Activated T-cell treated with anti-CD3 and anti-CD28 coated beads, Interleukin-2, amount 50 U/mL, for 1 hour (primary cell): ENCODE measurements at places on chromosomes 5 and 9.

DNA sequence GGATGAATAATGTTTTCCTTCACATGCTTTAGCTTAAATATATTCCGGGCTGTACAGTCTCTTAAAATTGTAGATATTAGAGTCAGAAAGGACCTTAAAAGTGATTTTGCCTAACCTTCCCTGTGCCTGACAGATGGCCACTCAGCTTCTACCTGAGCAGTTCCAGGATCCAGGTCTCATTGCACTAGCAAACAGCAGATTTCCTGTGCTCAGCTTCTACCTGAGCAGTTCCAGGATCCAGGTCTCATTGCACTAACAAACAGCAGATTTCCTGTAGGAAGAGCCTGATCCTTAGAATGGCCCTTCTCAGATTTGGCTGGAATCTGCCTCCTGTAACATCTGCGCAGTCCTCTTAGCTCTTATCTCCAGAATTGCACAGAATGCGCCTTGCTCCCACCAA lies 219.8 kb downstream of the AOPEP start:
- DNase-seq = no peak

DNA sequence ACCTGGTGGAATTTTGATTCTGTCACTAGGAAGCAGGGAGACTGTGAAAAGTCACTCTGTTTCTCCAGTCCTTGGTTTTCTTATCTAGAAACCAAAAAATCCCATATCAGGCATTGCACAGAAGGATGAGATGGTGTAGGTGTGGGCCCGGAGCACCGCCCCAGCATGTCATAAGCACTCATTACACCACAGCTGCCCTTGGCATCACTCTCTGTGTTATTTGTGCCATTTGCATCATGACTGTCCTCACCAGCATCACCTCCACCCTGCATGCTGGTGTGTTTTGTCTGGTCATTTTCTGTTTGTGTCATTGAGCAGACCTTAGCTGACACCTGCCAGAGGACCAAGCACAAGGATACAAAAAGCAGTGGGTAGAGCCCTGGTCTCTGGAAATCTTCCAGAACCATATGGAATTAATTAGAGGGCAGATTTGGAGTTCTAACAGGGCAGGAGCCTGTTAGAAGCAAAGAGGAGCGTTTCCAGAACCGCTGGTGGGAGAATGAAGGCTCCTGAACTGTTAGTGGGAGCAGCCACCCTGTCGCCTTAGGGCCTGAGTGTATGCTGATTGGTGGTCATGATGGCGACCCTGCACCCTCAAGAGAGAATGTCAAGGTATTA lies 99.3 kb downstream of the AMBP start:
- DNase-seq = no peak

DNA sequence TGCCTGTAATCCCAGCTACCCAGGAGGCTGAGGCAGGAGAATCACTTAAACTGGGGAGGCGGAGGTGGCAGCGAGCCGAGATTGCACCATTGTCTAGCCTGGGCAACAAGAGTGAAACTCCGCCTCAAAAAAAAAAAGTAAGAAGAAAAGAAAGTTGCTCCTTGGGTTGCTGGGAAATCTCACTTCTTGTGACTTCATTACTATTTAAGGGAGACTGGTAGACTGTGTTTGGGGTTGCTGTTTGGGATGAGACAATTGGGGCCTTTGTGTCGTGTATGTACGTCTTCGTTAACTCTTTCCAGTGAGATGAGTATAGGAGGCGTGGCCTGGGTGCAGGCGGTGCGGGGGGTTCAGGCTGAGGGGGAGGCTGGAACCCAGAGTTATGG lies 11.6 kb downstream of the NDST1 start:
- DNase-seq = no peak

DNA sequence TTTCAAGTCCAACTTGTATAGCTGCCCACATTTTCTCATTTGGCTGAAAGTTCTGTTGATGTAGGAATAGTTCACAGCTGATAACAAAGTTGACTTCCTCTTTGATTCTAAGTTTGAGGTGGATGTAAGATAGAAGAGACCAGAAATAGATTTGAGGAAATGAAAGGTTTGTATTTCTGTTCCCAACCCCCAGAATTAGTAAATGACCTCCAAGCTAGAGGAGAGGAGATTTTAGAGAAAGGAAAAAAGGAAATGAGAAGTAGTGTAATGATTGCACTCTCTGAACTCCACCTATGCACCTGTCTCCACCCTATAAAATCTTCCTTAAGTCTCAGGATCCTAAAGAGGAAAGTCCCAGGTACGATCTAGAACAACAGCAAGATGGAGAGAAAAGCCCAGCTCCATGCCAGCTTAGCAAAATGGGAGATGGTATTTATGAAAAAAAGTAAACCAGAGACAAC lies 130.4 kb upstream of the POC5 start:
- DNase-seq = no peak

DNA sequence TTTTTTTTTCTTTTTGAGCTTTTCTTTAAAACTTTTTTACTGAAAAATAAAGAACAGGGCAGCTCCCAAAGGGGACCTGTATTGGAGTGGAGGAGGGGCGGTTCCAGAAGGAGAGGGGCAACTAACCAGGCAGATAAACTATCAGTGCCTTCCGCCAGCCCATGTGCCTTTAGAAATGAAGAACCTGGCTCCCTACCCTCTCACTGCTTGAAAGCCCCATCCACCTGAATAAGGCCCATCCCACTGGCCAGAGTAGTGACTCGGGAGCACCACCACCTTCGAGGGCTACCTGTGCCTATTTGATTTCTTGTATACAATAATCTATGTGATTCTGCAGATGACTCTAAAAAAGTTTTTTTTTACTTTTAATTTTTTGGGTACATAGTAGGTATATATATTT lies 276.7 kb downstream of the PSAT1 start:
- DNase-seq = no peak

GRCh38 chr9:72681283-72681630 lies 159.8 kb downstream of the TMC1 start:
- DNase-seq = no peak

GRCh38 chr9:100445161-100445902 lies 18.4 kb downstream of the MSANTD3 start:
- no peak for DNase-seq

GRCh38 chr5:155605920-155606319 lies 592.4 kb downstream of the KIF4B start:
- DNase-seq = no peak

DNA sequence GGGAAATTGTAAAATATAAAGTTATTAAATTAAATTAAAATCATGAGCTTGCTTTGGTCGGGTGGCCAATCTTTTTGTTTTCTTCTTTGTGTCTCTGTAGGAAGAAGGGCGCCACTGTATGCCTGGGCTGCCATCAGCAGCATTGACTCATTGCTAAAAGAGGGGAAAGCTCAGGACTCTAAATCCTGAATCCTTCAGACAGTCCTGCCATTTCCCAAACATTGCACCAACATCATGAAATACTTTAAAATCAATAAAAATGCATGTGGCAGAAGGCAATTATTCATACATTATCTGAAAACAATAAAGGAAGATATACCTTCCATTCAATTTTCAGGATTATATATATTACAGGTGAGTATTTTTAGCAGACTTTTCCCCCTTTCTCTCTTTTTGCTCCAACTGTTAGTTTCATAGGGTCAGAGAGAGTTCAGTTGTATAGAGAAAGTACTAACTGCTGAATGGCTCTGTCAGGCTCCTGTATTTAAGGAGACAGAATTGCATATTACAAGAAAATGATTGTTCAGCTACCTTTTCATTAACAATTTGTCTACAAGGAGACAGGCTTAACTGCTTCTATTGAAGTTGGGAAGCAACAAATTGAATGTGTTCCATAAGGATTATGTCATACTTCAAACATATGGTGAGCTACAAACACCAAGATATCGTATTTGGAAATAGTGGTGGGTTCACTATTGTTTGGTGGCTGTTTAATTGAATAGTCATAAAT lies 95.7 kb downstream of the ATPSCKMT start:
- no peak for DNase-seq

DNA sequence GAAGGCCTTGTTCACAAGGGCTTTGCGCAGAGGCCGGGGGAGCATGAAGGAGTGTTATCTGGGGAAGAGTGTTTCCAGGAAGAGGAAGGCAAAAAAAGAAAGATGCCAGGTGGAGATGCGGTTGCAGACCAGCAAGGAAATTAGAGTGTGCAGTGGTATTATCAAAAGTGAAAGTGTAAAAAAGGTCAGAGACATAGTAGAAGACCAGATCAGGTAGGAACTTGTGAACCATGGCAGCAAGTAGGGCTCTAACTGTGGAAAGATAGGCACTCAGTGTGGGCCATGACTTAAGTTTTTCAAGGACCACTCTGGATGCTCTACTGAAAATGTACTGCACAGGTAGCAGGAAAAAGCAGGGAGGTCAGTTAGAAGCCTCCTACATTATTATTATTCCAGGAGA lies 90.1 kb upstream of the SPOCK1 start:
- DNase-seq = no peak

DNA sequence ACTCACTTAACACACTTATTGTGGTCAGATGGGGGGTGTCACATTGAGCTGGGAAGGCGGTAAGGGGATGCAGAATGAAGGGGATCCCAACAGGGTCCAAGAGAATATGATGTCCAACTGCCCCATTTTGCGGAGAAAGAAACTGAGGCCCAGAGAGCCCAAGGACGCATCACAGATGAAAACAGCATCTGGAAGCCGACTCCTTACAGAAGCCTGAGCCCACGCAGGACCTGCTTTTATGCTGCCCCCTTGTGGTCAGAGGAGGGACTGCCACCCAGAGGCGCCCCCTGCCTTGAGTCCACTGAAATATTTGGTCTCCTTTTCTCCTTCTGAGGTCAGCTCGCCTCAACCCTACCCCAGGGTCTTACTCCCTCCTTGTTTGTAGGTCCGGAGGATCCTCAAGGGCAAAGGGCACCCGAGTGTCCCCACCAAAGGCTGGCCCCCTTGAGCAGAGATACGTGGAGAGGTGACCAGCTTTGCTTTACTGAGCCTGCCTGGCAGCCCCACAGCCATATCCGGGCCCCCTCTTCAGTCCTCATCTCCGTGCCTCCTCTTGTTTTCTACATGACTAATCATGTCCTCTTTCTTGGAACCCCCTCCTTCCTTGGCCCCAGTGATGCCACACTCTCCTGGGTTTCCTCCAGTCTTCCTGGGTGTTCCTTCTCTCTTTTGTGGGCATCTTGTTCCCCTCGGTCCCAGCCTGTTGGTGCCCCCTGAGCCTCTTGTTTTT lies 30.0 kb upstream of the TTLL11 start:
- DNase-seq = peak; percentile 77

GRCh38 chr9:79768194-79768593 lies 196.4 kb downstream of the TLE4 start:
- no peak for DNase-seq

DNA sequence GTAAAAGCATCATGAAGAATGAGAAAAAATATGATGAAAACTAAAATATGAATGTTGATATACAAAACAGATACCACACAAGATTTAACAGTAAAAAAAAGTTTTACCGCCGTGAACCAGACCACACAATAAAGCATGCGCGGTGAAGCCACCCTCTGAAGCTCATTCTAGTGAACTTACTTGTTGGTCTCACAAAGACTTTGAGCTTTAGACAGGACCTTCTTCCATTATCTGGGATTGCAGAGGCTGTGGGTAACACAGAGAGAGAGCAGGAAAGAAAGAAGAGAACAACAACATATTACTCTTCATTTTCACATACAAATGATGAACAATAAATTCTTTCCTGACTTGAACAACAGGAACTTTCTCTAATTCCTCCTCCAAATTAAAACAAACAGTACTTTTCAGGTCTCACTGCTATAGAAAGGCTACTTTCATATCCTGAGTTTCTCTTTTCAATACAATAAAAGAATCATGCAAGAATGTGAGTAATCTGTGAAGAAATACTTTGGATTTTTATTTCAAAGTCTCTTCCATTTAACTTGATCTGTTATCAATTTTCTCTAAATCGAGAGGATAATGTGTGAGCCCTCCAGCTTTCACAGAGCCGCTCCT lies 283.1 kb downstream of the EFNA5 start:
- no peak for DNase-seq

- no peak for DNase-seq
These were observed 97.5 kb downstream of the SAXO1 start for GRCh38 chr9:18935541-18935940.

GRCh38 chr9:133740911-133741310 lies 2.8 kb upstream of the SARDH start:
- DNase-seq = no peak

- no peak for DNase-seq
These were observed 177.2 kb upstream of the PITX1 start for GRCh38 chr5:135211083-135211790.

DNA sequence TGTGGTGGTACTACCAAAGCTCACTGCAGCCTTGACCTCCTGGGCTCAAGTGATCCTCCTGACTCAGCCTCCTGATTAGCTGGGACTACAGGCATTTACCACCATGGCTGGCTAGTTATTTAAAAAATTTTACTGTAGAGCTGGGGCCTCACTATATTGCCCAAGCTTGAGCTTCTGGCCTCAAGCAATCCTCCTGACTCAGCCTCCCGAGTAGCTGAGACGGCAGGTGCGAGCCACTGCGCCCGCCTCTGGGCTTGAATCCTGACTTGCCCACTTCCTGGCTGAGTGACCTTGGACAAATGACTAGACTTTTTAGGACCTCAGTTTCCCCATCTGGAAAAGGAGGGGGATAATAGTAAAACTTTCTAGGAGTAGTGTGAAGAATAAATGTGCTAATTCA lies 32.1 kb downstream of the NCS1 start:
- DNase-seq = no peak

- DNase-seq = no peak
These were observed 61.6 kb downstream of the NNT start for GRCh38 chr5:43664501-43665040.

- no peak for DNase-seq
These were observed 208.0 kb downstream of the PDZD2 start for GRCh38 chr5:31846934-31847333.

DNA sequence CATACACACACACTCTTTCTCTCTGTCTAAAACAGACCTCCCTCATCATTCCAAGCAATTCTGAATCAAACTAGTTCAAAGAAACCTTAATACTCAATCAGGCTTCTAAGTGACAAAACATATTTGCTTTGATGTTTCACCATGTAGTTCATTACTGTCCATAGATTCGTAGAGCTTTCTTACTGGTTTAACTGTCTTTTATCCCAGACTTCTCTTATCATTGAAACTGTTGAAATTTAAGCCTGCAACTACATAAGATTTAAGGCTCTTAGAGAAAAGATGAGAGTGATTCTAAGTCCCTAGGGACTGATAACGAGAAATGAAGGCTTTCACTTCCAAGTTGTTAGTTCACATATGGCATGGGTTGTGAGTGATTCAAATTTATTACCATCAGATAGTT lies 11.0 kb upstream of the PLAC8L1 start:
- no peak for DNase-seq

DNA sequence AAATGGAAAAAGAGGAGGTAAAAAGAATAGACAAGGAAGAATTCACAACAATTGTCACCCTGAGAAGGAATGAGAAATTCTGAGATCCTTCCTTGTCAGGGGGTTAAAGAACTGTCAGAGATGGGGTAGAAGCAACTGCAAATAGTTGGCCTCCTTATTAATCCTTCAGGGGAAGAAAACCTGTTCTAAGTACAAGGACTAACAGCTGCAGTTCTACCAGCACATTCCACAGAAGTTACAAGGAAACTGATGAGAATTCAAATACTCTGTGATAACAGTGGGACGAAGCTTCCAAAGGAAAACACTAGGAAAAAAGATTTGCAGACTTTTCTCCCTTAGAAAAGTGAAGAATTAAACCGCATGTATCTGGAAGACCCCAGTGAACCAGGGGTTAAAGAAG lies 93.7 kb downstream of the OR2K2 start:
- DNase-seq = no peak

GRCh38 chr5:139745132-139745799 lies 50.3 kb upstream of the PSD2 start:
- DNase-seq = no peak
